ENCODE measurements at places on chromosomes 16 and 17.
A peak's percentile ranks its signal among the peaks of the same experiment; 100 is the strongest.

GRCh38 chr17:7204336-7204735 lies 15.3 kb downstream of the DLG4 start:
- DNase-seq: no peak

- no peak for DNase-seq
These were observed 707.4 kb downstream of the MAF start for GRCh38 chr16:78892951-78893733.

DNA sequence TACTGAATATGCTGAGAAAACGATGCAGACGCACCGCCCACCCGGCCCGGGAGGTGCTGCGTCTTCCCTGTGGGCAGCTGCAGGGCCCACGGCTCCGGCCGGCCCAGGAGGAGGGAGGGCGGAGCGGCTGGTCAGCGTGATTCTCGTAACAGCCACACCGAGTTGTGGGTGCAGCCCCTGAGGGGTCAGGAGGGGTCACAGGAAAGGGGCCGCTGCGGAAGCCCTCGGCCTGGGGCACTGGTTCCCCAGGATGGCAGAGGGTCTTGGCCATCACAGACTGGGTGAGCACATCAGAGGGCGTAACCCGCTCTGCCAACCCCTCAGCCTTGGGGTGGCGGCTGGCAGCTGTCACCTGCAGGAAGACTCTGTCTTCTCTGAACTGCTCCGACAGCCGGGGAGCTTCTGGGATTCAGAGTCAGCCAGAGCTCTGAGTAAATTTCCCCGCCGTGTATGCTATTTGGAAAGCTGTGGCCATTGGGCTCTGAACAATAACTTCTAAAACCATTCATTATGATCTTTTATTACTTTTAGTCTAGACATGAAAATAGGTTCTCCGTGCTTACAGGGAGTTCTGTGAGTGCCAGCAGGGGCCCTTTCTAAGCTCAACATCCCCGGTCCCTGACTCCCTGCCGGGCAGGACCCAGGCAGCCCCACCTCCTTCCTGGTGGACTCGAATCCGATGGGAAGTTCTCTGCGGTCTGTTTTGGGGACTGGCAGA lies 87.4 kb upstream of the CHMP6 start:
- DNase-seq: no peak

DNA sequence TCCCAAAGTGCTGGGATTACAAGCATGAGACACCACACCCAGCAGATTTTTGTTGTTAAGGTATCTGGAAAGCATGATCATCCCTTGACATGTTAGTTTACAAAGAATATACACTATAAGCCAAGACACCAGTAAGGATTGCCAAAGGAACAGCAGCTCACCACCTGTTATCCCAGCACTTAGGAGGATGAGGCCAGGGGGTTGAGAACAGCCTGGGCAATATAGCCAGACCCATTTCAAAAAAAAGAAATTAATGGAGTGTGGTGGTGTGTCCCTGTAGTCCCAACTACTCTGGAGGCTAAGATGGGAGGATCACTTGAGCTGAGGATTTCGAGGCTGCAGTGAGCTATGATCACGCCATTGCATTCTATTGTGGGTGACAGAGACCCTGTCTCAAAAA lies 5.1 kb downstream of the ANKRD40CL start:
- no peak for DNase-seq

- no peak for DNase-seq
These were observed 9.0 kb downstream of the CAPNS2 start for GRCh38 chr16:55575496-55575895.

GRCh38 chr16:72517154-72517553 lies 345.2 kb upstream of the PMFBP1 start:
- no peak for DNase-seq

DNA sequence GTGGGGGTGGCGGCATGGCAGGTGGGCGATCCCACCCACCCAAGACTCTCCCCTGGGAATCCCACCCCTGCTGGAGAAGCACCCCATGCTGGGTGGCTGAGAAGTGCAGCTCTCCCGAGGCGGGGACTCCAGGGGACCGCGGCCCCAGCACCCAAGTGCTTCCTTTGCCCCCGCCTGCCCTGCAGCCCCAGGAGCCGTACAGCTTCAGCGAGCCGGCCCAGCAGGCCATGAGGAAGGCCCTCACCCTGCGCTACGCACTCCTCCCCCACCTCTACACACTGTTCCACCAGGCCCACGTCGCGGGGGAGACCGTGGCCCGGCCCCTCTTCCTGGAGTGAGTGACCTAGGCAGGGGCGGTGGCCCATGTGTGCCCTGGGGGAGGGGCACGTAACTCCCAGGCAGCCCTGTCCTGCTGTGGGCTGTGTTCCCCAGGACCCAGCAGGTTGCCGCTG lies 11.7 kb downstream of the GAA start:
- no peak for DNase-seq

GRCh38 chr17:29069526-29070041 lies 26.6 kb downstream of the PIPOX start:
- peak; percentile 5 for DNase-seq

- DNase-seq: no peak
These were observed 105.9 kb upstream of the RPL38 start for GRCh38 chr17:74097450-74098135.

DNA sequence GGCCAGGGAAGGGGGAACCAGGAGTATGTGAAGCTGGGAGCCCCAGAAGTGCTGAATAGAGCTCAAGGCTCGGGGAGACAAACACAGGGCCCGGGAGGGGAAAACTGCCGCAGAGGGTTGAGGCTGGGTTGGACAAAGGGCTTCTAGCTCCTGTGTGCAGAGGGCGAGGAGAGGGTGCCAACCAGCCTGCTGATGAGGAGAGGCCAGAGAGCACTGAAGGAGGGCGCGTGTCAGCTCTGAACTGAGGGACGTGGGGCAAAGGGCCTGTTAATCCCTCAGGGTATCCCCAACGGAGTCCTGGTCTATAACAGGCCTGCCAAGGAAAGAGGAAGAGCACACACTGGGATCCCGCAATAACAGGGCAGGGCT lies 151.3 kb downstream of the C16orf78 start:
- no peak for DNase-seq

- DNase-seq: no peak
These were observed 2.8 kb upstream of the PITPNM3 start for GRCh38 chr17:6558932-6559752.

- no peak for DNase-seq
These were observed 906 bp upstream of the FOXL1 start for GRCh38 chr16:86577314-86577971.

- DNase-seq: peak; percentile 95
These were observed 662 bp upstream of the TUBB3 start for GRCh38 chr16:89922477-89922883.

DNA sequence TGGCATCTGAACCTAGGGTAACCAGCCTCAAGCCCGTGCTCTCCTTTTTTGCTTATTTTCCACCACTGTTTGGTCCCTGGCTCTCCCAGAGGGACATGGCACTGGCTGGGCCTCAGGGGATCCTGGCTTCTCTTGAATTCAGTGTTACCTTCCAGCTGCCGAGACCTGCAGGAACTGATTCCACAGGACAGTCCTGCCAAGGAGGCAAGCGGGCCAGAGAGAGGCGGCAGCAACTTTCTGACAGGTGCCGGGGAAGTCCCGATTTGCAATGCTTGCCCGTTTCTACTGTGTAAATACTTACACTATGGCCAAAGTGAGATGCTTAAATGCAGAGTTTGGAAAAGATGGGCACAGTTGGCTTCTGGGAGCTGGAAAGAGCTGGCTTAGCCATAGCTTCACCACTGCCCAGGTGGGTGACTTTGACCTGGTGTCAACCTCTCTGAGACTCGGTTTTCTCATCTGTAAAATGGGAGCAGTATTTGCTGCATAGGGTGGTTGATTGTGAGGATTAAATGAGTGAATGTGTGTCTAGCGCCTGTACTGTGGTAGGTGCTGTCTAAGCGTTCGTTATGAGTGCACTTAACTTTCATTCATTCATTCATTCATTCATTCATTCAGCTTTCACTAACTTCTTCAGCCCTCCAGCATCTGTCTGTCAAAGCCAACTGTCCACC lies 124.9 kb downstream of the CMIP start:
- DNase-seq: no peak

GRCh38 chr16:89423681-89424260 lies 66.6 kb downstream of the ANKRD11 start:
- DNase-seq: no peak

GRCh38 chr17:81039854-81040758 lies 5.2 kb downstream of the BAIAP2 start:
- DNase-seq: peak; percentile 71

- DNase-seq: peak; percentile 84
These were observed 1.7 kb downstream of the IL4R start for GRCh38 chr16:27315333-27316037.

- peak; percentile 83 for DNase-seq
These were observed 9.8 kb downstream of the TMEM204 start for GRCh38 chr16:1543085-1543896.

- DNase-seq: no peak
These were observed 29.7 kb upstream of the ZC3H18 start for GRCh38 chr16:88540346-88540977.

DNA sequence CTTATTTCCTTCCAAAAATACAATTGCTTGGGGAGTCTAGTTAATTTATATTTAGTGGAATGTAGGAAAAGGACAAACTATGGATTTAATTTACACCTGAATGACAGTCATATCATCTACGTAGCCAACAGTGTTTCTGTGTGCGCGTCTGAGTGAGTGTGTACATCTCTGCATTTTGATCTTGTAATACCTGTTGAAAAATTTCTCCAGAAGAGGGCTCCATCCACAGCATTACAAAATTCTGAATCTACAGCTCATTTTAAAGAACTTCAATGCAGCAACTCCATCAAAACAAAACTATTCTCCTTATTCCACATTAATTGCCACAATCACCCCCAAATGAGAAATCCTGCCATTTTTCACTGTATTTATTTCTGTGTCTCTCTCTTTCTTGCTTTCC lies 3.9 kb downstream of the CDH13 start:
- DNase-seq: peak; percentile 52

DNA sequence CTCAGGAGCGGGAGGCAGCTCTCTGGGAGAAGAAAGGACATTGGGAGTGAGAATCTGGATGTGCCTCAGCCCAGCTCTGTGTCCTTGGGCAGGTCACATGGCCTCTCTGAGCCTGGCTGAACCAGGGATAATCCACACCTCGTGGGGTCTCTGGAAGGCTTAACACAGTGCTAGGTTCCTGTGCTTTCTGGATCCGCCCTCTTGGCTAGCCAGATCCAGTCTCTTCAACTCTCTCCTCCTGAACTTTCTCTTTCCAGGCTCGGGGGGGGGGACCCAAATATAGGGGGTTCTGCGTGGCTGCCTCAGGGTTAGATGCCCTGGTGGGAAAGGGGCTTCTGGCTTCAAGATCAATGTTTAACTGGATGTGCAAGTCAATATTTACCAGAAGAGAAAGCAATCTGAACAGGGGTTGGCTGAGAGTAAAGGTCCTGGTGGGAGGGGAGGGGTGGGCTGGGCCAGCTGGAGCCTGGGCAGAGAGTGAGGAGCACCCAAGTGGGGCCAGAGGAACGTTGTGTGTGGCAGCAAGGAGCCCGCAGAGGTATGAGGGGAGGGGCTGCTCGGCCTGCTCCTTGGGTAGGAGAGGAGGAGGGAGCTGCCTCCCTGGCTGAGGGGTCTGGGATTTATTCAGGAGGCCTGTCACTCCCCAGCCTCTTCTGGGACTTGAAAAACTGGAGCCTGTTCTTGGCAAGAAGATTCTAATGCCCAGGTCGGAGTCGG lies at the start of gene SERPINF2:
TSS of gene SERPINF2 (plus strand) at position 501 of the 717 bp plus-strand sequence. CDS start 2,125 bp downstream, outside the sequence.
- DNase-seq: no peak

GRCh38 chr16:8293413-8293812 lies 296.9 kb downstream of the TMEM114 start:
- no peak for DNase-seq

GRCh38 chr16:70444249-70445063 lies 5.6 kb upstream of the ST3GAL2 start:
- DNase-seq: no peak

DNA sequence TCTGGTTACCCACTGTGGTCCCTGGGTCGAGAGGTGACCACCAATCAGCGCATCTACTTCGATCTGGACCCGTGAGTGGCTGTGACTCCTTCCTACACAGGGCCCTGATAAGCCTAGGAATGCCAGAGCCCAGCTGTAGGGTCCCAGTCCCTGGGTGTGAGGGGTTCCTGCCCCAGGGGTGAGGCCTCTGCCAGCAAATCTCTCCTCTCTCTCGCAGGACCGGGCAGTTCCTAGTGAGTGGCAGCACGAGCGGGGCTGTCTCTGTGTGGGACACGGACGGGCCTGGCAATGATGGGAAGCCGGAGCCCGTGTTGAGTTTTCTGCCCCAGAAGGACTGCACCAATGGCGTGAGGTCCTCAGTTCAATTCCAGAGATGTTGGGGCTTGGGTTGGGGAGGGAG lies 2.2 kb upstream of the EFNB3 start:
- DNase-seq: no peak

GRCh38 chr17:76685846-76686245 lies 24.9 kb downstream of the MXRA7 start:
- no peak for DNase-seq

DNA sequence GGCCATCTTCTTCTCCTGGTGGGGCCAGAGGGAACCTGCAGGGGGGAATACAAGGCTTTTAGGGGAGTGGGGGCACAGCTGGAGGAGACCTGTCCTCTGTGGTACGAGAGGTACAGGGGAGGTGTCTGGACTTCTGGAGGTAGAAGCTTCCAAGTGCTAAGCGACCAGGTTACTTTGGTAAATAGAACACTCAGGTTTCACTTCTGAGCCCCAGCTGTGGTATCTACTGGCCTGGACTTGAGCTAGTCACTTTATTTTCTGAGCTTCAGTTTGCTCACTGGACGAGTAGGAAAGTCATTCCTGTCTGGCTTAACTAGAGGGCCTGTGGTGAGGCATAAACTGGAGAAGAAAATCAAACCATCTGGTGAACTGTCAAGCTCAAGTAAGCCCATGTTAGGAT lies at the start of gene HEATR9:
TSS of gene HEATR9 (minus strand) at position 155 of the 400 bp plus-strand sequence. CDS start at position 6, 149 bp downstream.
- no peak for DNase-seq

DNA sequence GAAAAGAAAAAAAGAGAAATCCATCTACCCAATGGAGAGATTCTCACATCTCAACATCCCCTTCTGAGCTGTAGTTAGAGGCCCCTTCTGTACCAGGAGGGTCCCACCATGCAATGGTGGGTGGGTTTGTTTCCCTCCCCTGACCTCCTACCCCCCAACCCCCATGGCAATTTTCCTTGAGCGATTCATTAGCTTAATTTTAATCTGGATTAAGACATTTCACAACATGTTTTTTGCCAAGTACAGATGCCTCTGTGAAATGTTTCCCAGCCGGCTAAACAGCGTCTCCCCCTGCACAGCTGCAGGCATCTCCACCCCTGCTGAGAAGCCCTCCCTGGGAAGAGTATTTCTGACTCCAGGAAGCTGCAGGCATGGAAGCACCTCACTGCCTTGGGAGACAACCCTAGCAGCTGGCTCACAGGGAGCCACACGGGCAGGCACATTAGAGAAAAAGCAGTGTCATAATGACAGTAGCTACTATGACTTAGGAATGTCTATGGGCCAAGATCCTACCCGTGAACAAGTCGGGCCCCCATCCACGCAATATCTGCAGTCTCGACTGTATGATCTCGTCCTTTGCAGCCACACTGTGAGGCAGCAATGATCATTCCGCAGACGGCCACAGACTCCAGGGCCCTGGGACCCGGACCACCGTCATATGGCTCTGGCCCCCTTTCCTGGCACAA lies 117.3 kb downstream of the ADCY9 start:
- no peak for DNase-seq
